ENCODE measurements at places on chromosomes 1 and 21.
A peak's percentile ranks its signal among the peaks of the same experiment; 100 is the strongest.

- H3K4me1 ChIP-seq: peaks cover 45% of the 10 kb centered on the region
- peaks cover 15% of the 10 kb centered on the region for H3K36me3 ChIP-seq
- ATAC-seq: no peak
Measured at GRCh38 chr1:230156068-230156467, 89.0 kb downstream of the GALNT2 start.

- no peak overlapping the region for H3K27ac ChIP-seq
- no peaks in the 10 kb centered on the region for H3K36me3 ChIP-seq
- H3K4me3 ChIP-seq: no peak overlapping the region
- ATAC-seq: no peak
Measured at GRCh38 chr1:98706173-98706843, 44.8 kb downstream of the SNX7 start.

- H3K4me1 ChIP-seq: peaks cover 35% of the 10 kb centered on the region
- no peak for ATAC-seq
- H3K36me3 ChIP-seq: peaks cover 6% of the 10 kb centered on the region
- H3K4me3 ChIP-seq: no peak overlapping the region
Measured at GRCh38 chr21:45539796-45540600, 2.2 kb downstream of the SLC19A1 start.

DNA sequence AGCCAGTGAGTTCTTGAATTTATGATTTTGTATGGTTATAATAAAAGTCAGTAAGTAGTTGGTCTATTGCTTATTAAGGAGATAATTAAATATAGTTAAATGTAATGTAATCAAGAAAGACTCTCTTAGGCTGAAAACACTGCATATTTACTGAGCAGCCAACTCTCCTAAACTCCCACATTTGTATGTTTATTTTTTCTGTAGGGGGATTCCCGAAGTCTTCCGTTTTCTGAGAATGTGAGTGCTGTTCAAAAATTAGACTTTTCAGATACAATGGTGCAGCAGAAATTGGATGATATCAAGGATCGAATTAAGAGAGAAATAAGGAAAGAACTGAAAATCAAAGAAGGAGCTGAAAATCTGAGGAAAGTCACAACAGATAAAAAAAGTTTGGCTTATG lies 56.7 kb downstream of the PKN2 start:
- H3K4me3 ChIP-seq: no peak overlapping the region
- H3K36me3 ChIP-seq: peaks cover 55% of the 10 kb centered on the region
- H3K4me1 ChIP-seq: peaks cover 26% of the 10 kb centered on the region
- ATAC-seq: no peak
- no peaks in the 10 kb centered on the region for H3K27me3 ChIP-seq

DNA sequence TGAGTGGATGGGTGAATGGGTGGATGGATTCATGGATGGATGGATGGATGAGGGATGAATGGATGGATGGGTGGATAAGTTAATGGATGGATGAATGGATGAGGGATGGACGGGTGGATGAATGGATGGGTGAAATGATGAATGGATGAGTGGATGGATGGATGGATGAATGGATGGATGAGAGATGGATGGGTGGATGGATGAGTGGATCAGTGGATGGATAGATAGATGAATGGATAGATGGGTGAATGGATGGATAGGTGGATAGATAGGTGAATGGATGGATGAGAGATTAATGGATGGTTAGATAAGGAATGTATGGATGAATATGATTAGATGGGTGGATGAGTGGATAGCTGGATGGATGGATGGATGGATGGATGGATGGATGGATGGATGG lies 313.5 kb downstream of the NPHP4 start:
- no peaks in the 10 kb centered on the region for H3K4me1 ChIP-seq
- H3K27ac ChIP-seq: no peak overlapping the region
- no peaks in the 10 kb centered on the region for H3K36me3 ChIP-seq
- peaks cover 14% of the 10 kb centered on the region for H3K27me3 ChIP-seq

GRCh38 chr1:241330619-241331327 lies 26.2 kb downstream of the RGS7 start:
- peaks cover 33% of the 10 kb centered on the region for H3K4me1 ChIP-seq
- no peaks in the 10 kb centered on the region for H3K36me3 ChIP-seq
- H3K27me3 ChIP-seq: no peaks in the 10 kb centered on the region
- peak overlapping the region; percentile 58 for H3K4me3 ChIP-seq
- ATAC-seq: peak; percentile 88

All from stimulated activated memory B cell treated with anti-CD40 and anti-IgM and Interleukin-4, amounts not matched to agents 10 μg/mL and 1 μg/mL and 100 μg/mL, for 72 hours (primary cell).